RPMI7951 (cell line): ENCODE measurements at places on chromosomes 5 and 9. TPM values are rescaled to one million over a fixed set of nuclear protein-coding genes. Genes with fewer than 3 reads are reported as not detected.
A peak's percentile ranks its signal among the peaks of the same experiment; 100 is the strongest.

DNA sequence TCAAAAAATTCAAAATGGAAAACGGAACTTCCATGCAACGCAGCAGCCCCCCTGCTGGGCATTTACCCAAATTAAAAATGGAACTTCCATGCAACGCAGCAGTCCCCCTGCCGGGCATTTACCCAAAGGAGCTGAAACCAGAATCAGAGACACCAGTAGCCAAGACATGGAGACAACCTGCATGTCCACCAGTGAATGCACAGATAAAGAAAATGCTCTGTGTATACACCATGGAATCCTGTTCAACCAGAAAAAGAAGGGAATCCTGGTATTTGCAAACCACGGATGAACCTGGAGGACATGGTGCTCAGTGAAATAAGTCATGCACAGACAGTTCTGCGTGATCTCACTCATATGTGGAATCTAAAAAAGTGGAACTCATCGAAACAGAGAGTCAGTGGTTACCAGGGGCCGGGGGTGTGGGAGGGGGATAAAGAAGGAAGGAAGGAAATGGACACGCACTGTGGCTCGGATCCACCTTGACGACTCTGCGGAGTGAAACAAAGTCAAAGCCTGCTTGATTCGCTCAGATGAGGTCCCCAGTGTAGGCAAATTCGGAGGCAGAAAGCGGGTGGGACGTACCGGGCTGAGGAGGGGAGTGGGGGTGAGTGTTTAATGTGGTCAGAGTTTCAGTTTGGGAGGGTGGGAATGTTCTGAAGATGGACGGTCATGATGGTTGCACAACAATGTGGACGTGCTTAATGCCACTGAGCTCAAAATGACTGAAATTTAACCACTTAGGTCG, 40.2 kb upstream of the EXOC3 start:
- no peak for DNase-seq

- no peak for DNase-seq
These were observed 46.7 kb upstream of the CPLX2 start for GRCh38 chr5:175824676-175825075.

BAAT gene
- not detected in 2 replicates for total RNA-seq

GPR21 gene
- total RNA-seq = not detected in 2 replicates

GRCh38 chr9:78893774-78894401, 597.0 kb downstream of the PSAT1 start:
- no peak for DNase-seq

DNA sequence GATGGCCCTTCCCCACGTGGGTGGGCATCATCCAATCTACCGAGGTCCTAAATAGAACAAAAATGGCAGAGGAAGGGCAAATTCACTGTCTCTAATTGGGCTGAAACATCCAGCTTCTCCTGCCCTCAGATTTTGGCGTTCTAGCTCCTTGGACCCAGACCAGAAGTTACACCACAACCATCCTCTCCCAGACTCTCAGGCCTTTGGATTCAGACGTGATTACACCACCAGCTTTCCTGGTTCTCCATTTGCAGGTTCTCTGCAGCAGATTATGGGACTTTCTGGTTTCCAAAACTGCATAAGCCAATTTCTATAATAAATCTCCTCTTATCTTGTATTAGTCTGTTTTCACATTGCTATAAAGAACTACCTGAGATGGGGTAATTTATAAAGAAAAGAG, 73.6 kb upstream of the STARD4 start:
- no peak for DNase-seq

- no peak for DNase-seq
These were observed 41.0 kb downstream of the DMRT1 start for GRCh38 chr9:882416-882924.

DNA sequence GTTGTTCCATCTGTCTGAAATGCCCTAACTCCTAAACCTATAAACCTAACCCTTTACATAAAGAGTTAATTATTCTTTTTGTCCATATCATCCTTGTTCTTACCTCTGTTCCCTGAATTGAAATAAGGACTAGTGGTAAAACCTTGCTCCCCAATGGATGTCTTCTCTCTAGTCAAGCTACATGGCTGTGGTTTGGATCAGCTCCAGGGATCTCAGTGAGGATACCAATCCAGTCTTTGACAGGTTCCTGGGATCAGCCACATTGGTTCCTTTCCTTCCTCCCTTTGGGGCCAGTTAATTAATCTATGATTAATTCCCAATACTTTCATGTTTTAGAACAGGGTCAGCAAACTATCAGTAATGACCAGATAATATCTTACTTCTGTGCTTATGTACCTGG, 151.6 kb downstream of the SIL1 start:
- DNase-seq = peak; percentile 44
